ENCODE measurements at places on chromosomes 11 and 22.
A peak's percentile ranks its signal among the peaks of the same experiment; 100 is the strongest.

DNA sequence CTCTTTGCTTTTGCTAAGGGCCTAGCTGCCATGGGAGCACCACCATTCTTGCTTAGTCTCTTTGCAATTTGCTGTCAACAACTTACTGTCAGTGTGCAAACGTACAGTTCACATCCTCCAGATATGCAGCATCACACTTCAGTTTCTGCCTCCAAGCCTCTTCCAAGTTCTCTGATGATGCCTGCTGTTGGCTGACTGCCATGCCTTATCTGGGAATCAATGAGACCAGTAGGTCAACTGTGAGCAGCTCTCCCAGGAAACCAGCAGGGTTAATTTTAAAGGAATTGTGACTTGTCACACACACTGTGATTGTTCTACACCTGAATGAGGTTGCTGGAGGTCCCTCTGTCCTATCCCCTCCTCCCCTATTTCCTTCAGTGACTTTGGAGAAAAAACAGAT is 56.0 kb downstream of the COPB1 start:
- peak; percentile 43 for DNase-seq

- DNase-seq = no peak
Observed at GRCh38 chr11:952406-953385, 27.0 kb downstream of the AP2A2 start.

DNA sequence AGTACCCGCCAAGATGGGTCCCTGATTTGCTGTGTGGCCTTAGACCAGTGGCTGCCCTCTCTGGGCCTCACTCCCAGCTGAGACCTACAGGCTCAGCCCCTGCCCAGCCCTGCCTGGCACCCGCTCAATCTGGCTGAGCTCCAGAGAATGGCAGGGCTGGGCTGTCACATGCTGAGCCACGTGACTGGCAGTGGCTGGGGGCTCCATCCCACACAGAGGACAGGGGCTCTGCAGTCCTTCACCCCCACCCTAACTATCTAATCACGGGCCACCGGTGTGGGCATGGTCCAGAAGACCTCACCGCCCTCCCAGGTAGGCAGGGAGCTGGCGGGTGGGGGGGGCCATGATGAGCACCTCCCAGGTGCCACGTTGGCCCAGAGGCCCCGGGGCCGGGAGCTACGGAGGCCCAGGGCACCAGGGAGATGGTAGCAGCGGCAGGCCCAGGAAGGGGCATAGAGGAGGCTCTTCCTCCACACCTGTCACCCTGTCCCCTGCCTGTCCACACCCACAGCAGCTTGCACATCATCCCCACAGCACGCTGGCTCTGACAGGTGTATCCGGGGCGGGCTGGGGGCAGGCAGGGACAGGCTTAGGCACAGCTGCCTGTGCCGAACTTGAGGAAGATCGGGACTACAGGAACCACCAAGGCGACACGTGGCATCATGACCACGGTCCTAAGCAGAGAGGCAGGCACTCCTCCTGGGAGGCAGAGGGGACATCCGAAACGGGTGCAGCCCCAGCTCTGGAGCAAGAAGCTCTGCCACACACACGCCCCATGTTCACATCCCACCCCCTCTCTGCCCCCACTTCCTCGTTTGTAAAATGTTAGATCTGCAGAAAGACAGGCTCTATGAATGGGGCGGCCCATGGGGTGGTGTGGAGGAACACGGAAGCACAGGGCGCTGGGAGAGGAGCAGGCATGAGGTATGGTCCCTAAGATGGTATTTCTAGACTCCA is 1.5 kb upstream of the ALDH3B1 start:
- no peak for DNase-seq

GRCh38 chr11:67370351-67371076 is 2.9 kb downstream of the CLCF1 start:
- DNase-seq = no peak

DNA sequence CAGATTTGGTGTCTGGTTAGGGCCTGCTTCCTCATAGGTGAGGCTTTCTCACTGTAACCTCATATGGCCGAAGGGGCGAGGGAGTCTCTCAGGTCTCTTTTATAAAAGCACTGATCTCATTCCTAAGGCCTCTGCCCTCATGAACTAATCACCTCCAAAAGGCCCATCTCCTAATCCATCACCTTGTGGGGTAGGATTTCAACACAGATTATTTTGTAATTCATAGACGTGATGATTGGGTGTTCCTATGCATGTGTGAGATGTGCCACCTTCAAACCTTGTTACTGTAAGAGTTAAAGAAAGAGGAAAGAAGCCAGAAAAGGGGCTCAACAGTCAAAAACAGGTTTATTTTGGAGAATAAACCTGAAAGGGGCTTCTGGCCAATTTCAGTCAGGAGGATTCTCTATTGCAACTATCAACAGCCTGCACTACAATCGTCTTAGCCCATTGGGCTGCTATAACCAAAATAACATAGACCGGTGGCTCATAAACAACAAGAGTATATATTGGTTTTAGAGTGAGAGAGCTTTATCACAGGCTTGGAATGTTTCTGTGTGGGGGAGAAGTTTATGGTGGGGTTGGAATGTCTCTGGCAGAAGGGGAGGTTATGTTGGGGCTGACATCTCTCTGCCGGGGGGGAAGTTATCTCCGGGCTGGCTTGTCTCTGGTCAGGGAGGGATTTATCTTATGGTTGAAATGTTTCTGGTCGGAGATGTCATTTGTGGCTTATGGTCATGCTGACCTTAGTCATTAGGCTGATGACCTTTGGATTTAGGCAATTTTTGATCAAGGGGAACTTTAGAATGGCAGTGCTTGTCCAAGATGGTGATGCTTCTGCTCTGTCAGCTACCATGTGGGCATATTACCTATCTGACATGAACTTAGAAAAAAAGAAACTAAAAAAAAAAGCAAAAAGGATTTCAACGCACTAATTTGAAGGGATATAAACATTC is 35.1 kb downstream of the CSF2RB start:
- peak; percentile 63 for DNase-seq

- no peak for DNase-seq
Observed at GRCh38 chr22:20928573-20928967, 11.4 kb downstream of the CRKL start.

DNA sequence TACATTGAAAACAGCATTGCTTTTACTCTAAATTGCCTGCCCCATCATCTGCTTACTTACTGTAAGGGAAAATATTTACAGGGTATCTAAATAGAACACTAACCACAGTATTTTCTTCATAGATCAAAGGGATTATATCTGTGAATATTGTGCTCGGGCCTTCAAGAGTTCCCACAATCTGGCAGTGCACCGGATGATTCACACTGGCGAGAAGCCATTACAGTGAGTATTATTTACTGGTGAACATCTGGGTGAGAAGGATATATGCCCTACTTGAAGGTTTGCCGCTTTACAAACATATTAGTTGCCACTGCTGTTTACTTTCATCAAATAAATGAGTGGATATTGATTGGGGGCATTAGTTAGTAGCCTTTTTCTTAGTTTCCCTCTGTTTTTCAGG is 5.9 kb upstream of the CNTF start:
- peak; percentile 76 for DNase-seq

DNA sequence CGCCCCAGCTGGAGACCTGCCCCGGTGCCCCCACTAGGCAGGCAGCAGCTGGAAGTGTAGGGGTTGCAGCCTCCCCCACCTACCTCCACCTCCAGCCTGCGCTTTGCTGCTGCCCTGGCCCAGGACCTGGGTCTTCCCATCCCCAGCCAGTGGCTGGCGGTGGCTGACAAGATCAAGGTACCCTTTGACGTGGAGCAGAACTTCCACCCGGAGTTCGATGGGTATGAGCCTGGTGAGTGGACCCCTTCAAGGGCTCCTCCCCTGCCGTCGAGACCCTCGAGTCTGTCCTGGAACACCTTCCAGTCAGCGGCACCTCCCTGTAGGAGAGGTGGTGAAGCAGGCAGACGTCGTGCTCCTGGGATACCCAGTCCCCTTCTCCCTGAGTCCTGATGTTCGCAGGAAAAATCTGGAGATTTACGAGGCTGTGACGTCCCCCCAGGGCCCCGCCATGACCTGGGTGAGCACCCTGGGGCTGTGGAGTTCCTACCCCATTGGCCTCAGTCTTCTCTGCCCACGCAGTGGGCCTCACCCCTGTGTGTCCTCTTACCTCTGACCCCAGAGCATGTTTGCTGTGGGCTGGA is 4.4 kb downstream of the PGGHG start:
- DNase-seq = no peak

DNA sequence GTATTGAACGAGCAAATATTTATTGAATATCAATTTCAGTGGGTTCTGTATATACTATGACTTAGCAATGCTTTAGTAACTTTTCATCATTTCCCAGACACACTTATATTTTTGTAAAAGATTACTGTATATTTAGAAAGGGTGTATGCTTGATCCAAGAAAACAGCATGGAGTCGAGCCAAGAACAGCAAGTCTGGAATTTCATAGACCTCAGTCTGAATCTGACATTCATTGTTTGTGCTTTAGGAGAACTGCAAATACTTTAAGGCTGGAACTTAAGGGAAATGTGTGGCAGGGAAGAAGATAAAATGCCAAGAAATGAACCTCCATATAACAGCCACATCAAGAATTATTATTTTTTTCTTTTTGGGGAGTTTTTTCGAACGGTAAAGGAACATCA is 1156.8 kb downstream of the LRRC4C start:
- DNase-seq = no peak

GRCh38 chr22:19527861-19528417 is 3.7 kb upstream of the CLDN5 start:
- no peak for DNase-seq

- no peak for DNase-seq
Observed at GRCh38 chr11:74100735-74101134, 70.1 kb downstream of the C2CD3 start.

- no peak for DNase-seq
Observed at GRCh38 chr22:39144101-39144767, 8.2 kb downstream of the CBX7 start.

DNA sequence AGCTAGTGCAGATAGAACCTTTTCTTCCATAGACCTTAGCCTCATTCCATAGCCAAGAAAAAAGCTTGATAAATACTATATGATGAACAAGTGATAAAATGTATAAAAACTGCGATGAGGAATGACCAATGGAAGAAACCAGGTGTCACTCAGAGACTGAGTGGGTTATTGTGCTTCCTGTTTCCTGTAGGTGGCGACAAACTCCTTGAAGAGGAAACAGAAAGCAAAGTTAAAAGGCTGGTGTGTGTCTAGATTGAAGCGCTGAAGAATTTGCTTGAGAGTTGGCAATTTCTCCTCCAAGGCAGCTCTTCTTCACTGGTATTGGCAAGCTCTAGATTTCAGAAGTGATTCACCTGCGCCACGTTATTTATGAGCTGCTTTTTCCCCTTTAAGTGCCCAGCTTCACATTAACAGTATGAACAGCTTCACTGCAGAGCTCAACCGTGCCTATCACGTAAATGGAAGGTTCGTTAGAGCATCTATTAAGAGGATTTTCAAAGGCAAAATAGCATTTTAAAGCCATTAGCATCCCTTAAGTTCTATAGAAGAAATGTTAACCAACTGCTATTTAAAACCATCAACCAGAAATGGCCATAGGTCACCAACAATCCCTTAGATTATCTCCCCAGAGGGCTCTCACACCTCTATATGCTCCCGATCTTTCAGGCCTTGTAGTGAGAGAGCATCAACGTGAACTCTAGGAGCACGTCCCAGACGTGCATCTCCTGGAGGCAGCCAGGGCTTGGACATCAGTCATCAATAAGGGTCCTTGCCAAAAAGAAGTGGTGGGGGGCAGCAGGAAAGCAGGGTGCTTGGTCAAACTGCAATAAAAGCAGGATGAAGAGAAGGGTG is 179.4 kb downstream of the CADM1 start:
- DNase-seq = peak; percentile 31

GRCh38 chr22:49320714-49321476 is 506.8 kb downstream of the BRD1 start:
- no peak for DNase-seq

GRCh38 chr11:2745511-2745910 is 45.7 kb upstream of the KCNQ1OT1 start:
- DNase-seq = no peak

GRCh38 chr11:67382276-67383136 is 9.1 kb upstream of the CLCF1 start:
- DNase-seq = peak; percentile 58

GRCh38 chr11:95147364-95147905 is 57.8 kb downstream of the ENDOD1 start:
- peak; percentile 96 for DNase-seq

DNA sequence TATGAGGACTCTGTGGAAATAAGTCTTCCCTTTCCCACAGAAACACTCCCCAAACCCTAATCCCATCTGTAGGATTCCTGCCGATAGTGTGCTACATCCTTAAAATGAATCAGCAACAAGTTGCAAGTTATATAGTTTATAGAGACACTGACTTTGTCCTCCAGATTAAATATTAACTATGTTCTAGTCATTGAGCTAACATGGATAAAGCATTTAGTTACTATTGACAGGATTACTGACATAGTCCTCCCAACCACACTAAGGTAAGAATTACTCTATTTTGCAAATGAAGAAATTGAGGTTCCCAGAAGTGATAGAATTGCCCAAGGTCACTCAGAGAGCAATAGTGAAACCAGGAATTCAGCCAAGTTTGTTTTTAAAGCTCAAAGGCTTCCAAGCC is 1.9 kb downstream of the OR52M1 start:
- DNase-seq = no peak

DNA sequence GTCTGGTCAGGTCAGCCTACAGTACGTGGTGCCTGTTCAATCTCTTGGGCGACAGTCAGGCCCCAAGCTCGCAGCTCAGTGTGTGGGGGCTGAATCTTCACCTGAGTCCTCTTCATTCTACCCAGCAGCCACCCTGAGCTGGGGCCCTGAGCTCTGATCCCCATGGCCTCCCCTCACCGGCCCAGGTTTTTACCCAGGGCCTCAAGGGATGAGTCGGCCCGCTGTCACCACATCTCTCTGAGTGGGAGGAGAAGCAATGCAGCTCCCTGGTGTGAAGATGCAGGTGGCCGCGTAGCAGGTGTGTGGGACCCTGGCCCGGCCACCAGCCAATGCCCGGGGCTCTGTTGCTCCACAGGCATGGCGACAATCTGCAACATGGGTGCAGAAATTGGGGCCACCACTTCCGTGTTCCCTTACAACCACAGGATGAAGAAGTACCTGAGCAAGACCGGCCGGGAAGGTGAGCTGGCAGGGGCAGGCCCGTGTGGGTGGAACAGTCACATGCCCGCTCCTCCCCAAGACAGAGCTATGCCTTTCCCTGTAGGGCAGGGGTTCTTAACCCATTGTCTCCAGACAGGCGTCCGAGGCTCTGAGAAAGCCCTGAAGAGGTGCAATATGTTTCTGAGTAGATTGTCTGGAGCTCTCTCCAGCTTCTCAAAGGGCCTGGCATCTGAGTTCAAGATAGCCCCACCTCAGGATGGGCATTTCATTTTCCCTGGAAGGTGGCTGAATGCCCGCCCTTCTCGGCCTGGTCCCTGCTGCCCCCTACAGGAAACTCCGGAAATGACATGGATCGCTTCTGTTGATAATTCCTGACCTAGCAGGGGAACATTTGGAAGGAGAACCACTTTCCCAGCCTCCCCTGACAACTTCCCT is 26.9 kb downstream of the POLR3H start:
- peak; percentile 26 for DNase-seq

GRCh38 chr22:27329966-27330645 is 471.4 kb downstream of the MN1 start:
- DNase-seq = no peak

DNA sequence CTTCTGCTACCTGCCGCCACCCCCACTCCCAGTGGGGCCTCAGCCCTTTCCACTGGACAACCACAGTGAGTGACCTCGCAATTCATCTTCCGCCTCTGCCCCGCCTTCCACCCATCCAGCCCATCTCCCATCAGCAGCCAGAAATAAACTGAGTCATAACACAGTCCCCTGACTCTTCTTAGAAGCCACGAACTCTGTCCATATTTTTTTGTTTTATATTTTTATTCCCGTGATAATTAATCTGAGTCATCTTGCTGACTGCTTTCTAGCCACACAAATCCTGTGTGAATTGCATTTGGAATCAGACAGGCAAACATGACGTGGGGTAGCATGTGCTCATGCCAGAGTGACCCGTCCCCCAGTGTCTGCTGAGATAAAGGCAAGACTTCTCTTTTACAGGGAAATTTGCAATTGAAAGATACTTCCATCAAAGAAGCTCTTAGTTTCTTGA is 7.0 kb downstream of the FADD start:
- DNase-seq = peak; percentile 11

Data from NCI-H226 (cell line).